Hematopoietic multipotent progenitor cell treated with erythropoietin and hydrocortisone succinate and interleukin-3 and kit ligand, for 15 days (in vitro differentiated cells): ENCODE measurements at places on chromosomes 6 and 20.

DNA sequence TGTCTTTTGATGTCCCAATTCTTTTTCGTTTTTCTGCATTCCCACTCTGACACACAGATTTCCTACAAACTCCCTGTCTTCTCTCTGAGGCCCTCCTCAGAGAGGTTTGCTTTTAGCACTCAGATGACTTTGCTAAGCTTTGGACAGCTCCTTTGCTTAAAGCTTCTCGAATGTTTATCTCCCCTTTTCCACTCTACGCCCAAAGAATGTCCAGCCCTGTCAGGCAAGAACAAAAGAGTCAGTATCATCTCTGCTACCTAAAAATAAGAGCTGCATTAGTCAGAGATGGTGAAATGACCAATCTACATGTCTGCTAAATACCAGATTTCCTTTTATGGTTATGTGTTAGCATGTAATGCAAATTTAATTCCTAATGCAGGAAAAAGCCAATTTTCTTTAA, 56.8 kb downstream of the PREP start:
- no peak for DNase-seq

- DNase-seq = no peak
These were observed 3.6 kb downstream of the IPCEF1 start for GRCh38 chr6:154352898-154353585.

GRCh38 chr6:147522597-147522996, 14.1 kb downstream of the SAMD5 start:
- no peak for DNase-seq

GRCh38 chr6:168050881-168051586, 28.0 kb downstream of the FRMD1 start:
- DNase-seq = no peak

DNA sequence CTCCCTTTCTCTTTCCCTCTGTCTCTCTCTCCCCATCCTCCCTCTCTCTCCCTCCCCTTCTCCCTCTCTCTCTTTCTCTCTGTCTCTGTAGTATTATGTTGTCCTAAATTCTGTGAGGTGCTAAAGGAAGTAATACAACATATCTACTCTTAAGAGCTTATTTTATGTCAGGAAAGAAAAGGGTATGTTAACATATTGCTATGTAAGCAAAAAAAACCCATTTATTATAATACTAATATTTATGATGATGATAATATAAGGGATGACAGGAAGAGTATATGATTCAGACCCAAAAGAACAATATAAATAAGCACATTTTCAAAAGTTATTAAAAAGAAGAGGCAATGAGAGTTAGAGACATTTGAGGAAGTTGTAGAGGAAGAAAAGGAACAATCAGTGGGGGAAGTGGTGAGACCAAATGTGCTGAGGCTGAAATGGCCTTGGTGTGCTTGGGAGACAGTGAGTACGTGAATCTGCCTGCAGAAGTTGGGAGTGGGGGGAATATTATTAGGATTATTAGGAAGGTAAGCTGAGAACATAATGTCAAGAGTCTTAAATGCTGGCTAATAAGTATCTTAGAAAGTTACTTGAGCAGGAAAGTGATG, 303.6 kb upstream of the FERMT1 start:
- DNase-seq = no peak

DNA sequence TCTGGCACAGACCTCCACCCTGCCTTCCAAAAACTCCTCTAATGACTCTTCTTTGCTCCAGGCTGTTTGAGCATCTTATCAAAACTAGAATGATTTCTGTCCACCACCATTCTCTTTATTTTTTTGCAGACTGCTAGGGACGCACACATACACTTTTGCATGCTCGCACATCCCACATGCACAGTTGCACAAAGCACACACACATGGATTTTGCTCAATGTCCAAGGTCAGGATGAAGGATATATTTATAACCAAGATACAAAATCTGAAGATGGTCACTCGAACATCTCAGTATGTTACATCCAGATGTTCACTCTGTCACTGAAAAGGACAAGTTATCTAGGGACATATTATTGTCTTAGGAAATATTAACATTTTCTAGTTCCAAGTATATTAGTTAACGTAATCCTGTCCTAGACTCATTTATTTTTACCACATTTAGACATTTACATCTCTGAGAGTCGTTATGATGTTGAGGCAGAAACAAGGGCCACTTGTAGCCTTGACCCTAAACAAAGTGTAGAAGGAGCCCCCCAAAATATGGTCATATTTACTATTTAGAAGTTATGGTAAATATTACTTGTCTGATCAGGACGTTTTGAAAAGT, 3.4 kb upstream of the SIM1 start:
- no peak for DNase-seq

GRCh38 chr6:164216839-164217238, 802.3 kb downstream of the QKI start:
- DNase-seq = no peak

GRCh38 chr20:32661820-32662528, 11.8 kb downstream of the C20orf203 start:
- no peak for DNase-seq

- DNase-seq = no peak
These were observed 46.0 kb downstream of the E2F3 start for GRCh38 chr6:20447581-20448132.

DNA sequence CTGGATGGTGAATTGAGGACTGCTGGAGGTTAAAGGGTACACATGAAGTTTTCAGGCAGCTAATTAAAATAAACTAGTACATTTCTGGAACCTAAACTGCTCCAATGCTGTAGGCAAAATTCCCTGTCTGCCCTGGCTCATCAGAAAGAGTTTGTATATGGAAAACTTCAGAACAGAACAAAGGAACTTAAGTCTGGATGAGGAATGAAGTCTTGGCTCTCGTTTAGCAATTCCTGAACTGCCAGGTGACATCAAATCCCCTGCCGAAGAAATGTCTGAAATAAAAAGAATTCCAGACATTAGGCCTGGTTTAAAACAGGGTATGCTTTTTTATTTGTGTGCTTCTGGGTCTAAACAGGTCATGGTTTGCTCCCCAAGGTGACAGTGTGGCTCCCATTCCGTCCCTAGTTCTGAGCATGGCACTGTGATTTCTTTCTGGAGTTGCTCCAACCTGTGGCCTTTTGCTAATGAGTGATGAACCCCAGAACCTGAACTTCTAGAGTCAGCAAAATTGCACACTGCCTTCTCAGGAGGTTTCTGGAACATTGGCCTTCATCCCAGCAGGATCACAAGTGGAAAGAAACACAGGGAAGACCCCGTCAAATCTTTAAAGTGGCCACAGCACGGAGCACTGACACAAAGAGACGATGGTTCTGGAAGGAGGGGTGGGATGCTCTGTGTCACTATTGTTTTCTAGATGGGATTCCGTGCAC, 129.4 kb upstream of the NAA20 start:
- DNase-seq = no peak

DNA sequence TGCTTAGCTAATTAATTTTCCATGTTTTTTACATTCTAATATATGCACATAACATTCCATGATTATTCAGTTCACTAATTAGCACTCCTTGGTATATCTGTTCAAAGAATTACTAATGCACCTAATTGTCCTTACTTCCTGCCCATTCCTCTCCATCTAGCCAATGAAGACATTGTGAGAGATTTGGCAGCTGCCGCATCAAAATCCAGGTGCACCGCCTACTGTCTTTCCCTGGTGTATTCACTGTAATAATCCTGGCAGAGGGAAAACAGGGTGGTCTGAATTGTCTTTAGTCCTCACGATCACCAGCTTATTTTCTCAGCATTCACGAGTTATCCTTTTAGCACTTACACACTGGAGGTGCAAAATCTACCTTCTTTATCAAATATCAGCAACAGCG, 61.0 kb upstream of the SCGN start:
- DNase-seq = no peak

GRCh38 chr6:94052749-94053148, 633.4 kb upstream of the EPHA7 start:
- no peak for DNase-seq
